ENCODE measurements at places on chromosomes 13 and 19.

DNA sequence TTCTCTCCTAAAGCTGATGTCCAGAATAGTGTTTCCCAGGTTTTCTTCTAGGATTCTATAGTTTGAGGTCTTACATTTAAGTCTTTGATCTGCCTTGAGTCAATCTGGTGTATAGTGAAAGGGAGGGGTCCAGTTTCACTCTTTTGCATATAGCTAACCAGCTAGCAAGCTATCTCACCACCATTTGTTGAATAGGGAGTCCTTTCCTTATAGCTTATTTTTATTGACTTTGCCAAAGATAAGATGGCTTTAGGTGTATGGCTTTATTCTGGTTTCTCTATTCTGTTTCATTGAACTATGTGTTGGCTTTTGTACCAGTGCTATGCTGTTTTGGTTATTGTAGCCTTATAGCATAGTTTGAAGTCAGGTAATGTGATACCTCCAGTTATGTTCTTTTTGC lies 1386.1 kb downstream of the SLITRK5 start:
- no peak for DNase-seq

GRCh38 chr13:110662777-110663443 lies 43.0 kb downstream of the CARS2 start:
- DNase-seq = no peak

GRCh38 chr19:10155839-10156238 lies 36.1 kb upstream of the EIF3G start:
- DNase-seq = no peak

- no peak for DNase-seq
These were observed 187.1 kb downstream of the RAP2A start for GRCh38 chr13:97621025-97621424.

DNA sequence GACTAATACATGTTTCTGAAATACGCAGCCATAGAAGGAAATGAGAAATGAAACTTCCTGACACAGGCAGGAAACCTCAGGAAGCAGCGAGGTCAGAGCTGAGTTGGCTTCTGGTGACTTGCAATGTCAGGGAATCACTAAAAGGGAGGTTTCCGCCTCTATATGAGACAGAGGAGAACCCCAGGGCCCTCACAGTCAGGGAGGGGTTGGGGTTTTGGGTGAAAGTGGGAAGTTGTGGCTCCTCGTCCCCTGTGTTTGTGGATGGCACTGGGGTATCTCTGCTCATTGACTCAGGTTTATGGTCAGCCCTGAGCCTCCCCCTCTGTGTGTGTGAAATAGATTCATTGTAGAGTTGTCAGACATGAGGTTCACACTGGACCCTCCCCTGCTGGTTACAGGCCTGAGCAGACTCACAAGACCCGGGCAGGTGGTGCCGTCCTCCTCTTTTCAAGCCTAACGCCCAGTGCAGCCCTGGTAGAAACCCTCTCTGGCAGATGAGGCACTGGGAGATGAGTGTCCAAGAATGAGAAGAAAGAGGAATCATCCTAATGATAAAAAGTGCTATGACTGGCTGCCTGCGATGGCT lies 5.5 kb upstream of the LILRA6 start:
- no peak for DNase-seq

GRCh38 chr19:35596366-35596999 lies 10.5 kb downstream of the PMIS2 start:
- DNase-seq = no peak

DNA sequence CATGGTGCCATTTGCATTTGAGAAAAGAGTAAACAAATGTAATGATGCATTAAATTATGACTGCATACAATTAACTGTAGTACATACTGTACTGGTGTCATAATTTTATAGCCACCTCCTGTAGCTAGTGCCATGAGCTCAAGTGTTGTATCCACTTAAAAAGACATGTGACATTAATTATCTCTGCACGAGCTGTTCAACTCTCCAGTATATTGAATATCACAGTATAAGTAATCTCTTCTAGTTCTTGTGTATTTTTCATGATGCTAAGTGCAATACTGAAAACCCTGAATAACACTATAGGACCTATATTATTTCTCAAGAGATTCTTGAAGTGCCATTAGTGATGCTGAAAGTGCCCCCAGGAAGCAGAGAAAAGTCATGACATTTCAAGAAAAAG lies 387.3 kb downstream of the PCDH17 start:
- no peak for DNase-seq

DNA sequence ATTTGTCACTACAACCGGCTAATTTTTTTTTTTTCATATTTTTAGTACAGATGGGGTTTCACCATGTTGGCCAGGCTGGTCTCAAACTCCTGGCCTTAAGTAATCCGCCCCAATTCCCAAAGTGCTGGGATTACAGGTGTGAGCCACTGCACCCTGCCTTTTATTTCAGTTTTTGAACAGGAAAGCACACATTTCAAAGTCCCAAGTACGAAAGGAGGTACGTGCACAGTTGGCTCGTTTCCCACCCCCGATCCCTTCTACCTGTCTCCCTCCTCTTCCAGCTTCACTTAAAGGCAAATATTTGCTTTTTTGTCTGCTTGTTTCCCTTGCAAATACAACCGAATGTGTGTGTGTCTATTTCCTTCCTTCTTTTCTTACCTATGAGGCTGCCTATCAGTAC lies 30.5 kb downstream of the ZIC5 start:
- no peak for DNase-seq

- DNase-seq = no peak
These were observed 1183.1 kb upstream of the PCDH20 start for GRCh38 chr13:62598708-62599107.

DNA sequence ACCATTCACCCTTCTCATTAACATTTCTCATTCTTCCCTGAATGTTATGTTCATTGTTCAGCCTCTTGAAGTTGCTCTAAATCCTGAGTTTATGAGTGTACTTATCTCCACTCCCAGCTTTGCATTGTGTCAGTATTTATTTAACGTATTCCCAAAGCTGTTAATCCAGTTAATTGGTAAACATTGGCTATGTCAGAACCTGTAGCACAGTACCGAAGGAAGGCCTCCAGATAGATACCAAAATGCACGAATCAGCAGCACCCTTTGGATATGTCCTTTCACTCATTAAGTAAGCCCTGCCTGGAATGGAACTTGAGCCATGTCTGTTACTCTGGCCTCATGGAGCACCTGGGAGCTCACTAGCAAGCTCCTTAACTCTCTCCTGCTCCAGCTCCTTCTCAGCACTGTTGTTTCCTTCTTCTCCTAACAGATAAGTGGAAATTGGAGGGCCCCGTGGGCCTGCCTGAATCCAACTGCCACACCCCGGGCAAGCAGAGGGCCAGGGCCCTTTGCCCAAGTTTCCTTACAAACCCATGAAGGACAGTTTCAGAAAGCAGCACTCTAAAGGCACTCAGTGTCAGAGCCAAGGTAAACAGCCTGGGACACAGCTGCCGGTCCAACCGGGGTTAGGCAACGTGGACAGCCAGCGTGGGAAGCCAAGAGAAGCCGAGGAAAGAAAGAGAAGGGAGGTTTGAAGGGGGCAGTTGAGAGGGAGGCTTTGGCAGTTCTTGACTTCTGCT lies 155.0 kb upstream of the SERP2 start:
- peak; percentile 66 for DNase-seq

GRCh38 chr13:94329754-94330551 lies 149.5 kb downstream of the DCT start:
- DNase-seq = no peak

- no peak for DNase-seq
These were observed 69.7 kb upstream of the SLC15A1 start for GRCh38 chr13:98822225-98822606.

- DNase-seq = no peak
These were observed 275.5 kb downstream of the NHLRC3 start for GRCh38 chr13:39313721-39314120.

GRCh38 chr13:106507560-106508274 lies 27.7 kb downstream of the EFNB2 start:
- no peak for DNase-seq

DNA sequence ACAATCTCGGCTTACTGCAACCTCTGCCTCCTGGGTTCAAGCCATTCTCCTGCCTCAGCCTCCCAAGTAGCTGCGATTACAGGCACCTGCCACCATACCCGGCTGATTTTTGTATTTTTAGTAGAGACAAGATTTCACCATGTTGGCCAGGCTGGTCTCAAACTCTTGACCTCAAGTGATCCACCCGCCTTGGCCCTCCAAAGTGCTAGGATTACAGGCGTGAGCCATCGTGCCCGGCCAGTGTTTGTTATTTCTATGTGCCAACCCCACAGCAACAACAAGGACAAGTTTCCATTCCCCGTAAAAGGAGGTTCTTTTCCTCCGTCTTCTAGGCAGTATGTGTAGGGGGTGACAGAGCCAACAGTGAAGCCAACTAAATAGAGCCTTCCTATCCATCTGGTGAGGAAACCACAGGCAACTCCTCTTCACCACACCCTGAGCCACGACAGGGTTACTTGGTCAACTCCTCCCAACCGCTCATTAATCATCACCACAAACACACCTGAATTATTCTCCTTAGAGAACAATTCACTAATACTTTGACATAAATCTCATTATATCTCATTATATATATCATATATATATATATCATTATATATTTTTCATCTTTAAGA lies 25.5 kb downstream of the FOXO1 start:
- DNase-seq = no peak

GRCh38 chr19:27750391-27751043 lies 1462.4 kb downstream of the UQCRFS1 start:
- no peak for DNase-seq

- DNase-seq = no peak
These were observed 380.0 kb downstream of the KLF12 start for GRCh38 chr13:73754241-73754640.

GRCh38 chr19:6100284-6100915 lies 9.9 kb downstream of the RFX2 start:
- DNase-seq = no peak

DNA sequence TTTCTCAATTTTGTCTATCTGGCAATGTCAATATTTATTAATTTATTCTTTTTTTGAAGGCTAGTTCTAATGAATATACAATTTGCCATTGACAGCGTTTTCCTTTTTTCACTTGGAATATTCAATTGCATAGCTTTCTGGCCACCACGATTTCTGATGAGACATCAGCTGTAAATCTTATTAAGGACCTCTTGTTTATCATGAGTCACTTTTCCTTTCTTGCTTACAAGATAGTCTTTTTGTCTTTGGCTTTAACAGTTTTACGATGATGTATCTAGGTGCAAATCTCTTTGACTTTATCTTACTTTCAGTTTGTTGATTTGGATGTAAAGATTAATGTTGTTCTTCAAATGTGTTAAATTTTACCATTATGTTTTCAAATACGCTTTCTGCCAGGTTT lies 991.6 kb upstream of the SLC10A2 start:
- no peak for DNase-seq

DNA sequence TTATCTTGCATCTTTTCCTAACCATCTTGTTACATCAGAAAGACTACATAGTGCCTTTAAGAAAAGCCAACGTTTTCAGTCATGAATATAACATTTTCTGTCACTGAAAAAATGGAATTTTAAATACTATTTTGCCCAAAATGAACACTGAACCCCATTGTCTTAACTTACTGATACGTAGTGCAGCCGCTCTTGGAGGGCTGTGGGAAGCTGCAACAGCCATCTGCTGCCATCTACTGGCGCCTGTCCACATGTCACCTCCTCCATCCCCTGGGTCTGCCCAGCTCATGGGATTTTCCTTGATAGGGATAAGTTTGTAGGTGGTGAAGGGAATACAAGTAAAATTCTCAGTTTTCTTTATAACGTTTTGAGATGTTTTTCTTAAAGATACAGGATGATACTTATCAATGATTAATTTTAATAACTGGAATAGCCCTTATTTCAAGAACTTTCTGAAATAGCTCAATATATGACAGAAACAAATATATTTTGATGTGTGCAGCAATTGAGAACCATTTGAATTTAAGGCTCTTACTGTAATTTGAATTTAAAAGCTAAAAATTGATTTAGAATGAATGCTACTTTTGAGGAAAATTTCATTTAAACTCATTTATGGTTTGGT lies 73.7 kb downstream of the GGACT start:
- DNase-seq = peak; percentile 77

- DNase-seq = no peak
These were observed 8.7 kb upstream of the INSL3 start for GRCh38 chr19:17829855-17830566.

GRCh38 chr19:21568816-21569493 lies 63.6 kb downstream of the ZNF429 start:
- no peak for DNase-seq

- no peak for DNase-seq
These were observed 32.1 kb downstream of the KCTD12 start for GRCh38 chr13:76853921-76854608.

GRCh38 chr13:34258646-34259386 lies 440.9 kb downstream of the RFC3 start:
- no peak for DNase-seq

GRCh38 chr13:43273362-43273761 lies 250.0 kb downstream of the DNAJC15 start:
- DNase-seq = no peak

DNA sequence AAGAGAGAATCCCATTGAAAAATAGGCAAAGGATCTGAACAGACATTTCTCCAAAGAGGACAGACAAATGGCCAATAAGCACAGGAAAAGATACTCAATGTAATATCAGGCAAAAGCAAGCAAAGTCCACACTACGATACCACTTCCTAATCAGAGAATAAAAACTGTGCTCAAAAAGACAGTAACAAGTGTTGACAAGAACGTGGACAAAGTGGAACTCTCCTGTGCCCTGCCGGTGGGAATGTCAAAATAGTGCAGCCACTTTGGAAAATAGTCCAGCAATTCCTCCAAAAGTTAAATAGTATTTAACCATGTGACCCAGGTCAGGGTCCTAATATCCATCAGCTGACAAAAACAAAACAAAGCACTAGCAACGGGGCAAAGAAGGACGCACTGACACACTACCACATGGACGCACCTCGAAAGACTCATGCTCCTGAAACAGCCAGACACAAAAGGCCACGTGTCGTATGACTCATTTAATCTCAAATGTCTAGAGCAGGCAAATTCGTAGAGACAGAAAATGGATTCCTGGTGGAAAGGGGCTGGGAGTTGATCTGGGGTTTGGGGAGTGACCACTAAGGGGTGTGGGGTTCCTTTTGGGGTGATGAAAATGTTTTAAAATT lies 5.2 kb downstream of the MIER2 start:
- DNase-seq = no peak

GRCh38 chr13:42875475-42876269 lies 94.3 kb downstream of the FAM216B start:
- no peak for DNase-seq

DNA sequence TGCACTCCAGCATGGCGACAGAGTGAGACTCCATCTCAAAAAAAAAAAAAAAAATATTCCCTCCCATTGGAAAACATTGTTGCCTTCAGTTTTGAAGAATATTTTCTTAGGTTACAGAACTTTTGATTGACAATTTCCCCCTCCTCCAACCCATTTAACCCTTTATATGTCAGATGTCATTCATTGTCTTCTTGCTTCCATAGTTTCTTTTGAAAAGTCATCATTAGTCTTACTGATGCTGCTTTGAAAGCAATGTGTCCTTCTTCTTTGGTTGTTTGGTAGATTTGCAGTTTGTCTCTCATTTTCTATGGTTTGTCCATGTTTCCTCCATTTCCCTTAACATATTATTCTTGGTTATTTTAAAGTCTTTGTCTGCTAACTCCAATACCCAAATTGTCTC lies 25.4 kb downstream of the ZNF558 start:
- DNase-seq = no peak

- no peak for DNase-seq
These were observed 40.2 kb downstream of the ELL start for GRCh38 chr19:18481505-18482222.

- DNase-seq = no peak
These were observed 109.8 kb downstream of the CACNA1A start for GRCh38 chr19:13396250-13397080.

Measured in NCI-H2107 (cell line).